Stimulated activated CD4-positive, alpha-beta T cell treated with anti-CD3 and anti-CD28 coated beads, Interleukin-15, amount 100 ng/mL, for 1 hour (primary cell): ENCODE measurements at places on chromosomes 12 and 14.

DNA sequence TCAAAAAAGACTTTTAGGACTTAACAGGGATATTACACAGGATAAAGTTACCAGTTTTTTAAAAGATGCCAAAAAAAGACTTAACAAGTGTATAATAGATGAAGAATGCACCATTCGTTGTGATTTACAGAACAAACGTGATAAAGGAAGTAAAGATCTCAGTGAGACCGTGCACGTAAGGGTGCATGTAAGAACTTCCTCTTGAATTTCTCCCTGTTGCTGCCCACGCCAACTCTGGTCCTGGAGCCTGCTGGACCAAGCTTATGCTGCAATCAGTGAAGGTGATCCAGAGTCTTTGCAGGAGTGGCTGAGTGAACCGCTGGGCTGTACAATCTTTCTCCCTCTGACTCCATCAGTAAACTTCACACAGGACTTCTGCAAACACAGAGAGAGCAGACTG is 593.7 kb downstream of the TMEM121 start:
- no peak for DNase-seq

DNA sequence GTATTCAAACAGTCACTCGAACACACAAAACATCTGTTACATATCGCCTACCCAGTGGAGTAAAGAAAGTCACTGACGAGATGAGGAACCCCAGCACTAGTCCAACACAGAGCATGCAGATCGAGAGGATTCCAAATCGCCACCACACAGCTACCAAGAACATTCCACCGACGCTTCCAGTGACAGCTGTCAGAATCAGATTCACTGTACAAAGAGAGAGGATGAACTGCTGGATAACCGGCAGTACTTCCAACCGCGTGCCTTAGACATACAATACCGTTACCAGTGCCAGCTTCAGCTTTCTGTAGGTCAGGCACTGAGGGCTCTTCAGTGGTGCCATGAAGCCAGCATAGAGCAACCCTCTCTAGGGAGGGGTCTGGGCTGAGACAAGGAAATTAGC is 34.5 kb downstream of the TM7SF3 start:
- no peak for DNase-seq

- DNase-seq: no peak
Measured at GRCh38 chr14:98868866-98869265, 403.1 kb downstream of the BCL11B start.

DNA sequence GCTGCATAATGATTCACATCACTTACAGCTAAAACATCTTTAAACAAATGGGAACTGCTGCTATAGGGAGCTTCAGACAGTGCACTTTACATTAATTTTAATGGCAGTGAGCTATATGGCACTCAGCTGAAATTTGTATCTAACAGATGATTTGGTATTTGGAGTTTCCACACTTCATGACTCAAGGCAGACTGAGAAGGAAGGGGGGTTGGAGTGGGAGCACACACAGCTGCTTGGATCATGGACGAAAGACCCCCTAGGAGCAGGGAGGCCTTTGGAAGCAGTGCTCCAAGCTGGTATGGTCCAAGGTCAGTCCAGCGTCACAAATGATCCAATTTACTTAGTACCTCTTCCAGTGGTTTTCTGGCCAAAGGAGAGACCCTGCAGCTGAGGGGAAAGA is 389.7 kb downstream of the FUT8 start:
- no peak for DNase-seq

- no peak for DNase-seq
Measured at GRCh38 chr12:57810450-57810849, 8.1 kb downstream of the AVIL start.

DNA sequence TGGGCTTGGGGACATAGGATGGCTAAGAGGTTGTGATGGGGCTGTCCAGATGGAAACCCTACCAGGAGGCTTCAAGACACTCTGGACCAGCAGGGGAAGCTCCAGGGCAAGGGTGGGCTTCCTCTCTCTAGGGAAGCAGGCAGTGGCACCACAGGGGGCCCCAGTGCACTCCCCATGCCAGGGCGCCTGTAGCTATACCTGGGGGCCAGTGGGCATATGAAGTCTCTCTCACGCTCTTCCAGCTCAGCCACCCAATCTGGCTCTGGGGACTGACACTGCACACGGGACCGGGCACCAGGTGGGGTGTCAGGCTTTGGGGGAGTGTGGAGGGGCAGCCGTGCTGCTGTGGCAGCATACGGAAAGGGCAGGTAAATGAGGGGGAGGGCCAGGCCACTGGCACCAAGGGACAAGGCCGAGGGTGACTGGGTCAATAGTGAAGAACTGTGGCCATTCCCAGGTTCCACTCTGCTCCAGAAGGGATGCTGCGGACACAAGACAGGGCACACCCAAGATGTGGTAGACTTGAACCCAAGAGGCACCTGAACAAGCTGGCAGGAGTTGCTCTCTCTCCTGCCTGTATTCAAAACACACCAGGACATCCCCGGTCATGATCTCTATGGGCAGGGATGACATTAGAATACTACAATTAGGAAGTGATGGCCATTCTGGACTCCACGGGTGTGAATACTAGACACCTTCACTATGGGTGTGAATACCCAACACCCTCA is 27.5 kb downstream of the RFLNA start:
- DNase-seq: no peak

GRCh38 chr12:51293696-51294095 is 23.5 kb upstream of the SMAGP start:
- DNase-seq: no peak

DNA sequence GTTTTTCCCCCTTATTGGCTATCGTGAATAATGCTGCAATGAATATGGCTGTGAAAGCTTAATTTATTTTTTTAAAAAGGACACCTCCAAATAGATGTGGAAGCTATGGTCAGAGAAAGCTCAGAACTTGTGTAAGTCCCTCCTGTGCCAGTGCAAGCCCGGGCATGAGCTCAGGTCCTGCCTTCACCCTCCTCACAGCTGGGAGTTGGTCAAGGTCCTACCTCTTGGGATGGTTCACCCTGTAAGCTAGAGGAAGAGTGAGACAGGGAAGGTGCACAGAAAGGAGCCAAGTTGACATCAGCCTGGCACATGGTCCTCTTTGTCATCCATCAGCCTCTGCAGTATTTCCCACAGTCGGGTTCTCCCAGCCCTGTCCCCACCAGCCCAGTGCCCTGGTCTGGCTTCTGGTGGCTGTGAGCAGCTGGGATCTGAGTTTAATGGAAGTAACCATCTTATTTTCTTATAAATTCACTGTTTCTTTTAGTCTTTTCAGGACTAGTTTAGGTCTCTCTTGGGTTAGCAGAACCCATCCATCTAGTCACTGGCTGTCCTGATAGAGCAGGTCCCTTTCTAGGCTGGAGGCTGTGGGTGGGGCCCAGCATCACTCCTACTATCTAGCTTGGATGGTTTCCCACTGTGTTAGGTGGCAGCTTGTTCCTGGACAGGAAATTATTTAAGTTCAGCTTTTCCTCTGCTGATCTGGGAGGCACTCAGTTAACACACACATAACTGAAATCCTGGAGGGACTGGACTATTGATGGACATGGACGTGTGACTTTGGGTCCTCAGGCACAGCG is 11.8 kb upstream of the PLEKHG3 start:
- no peak for DNase-seq

DNA sequence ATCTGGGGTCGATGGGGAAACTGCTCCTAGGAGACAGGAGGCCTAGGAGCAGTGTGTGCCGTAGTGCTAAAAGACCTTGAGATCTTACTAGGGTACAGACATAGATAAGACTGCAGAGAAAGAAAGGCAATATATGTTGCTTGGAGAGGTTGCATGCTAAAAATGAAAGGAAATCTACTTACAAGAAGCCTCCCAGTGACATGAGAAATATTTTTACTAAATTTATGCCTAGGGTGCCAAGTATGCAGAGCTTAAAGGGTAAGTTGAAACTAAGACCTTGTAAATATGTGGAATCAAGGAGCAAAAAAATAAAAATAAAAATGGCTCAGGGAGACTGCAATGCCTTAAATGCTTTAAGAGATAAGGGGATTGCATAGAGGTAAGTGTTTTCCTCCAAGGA is 74.8 kb downstream of the PDE6H start:
- DNase-seq: no peak

DNA sequence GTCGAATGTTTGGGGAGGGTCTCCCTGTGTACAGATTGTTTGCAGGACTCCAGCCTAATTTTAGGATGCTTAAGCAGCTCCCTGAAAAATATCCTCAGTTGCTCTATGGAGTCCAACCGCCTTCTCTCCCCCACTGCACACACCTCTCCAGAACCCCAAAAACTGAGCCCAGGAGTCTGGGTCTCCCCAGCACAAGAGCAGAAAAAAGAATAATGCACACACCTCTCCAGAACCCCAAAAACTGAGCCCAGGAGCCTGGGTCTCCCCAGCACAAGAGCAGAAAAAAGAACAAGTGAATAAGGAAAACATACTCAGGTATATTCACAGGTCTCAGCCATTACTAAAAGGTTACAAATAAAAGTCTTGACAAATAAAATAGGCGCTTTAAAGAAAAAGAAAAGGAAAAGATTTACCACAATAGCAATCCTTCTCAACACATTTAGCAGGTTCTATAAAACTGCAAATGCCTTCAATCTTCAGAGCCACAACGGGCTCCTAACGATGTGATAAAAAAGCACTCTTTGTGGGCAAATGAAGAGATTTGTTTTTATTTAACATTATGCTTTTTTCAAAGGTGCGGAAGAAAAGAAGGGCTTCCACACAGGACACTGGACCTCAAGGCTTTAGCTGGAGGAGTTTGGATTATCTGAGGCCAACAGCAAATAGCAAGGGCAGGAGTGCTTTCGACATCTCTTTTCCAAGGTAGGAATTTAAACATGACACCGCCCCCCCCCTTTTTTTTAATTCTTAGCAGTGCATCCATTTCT is 8.2 kb downstream of the BCL11B start:
- no peak for DNase-seq

- no peak for DNase-seq
Measured at GRCh38 chr12:3600039-3600720, 109.2 kb downstream of the PRMT8 start.

DNA sequence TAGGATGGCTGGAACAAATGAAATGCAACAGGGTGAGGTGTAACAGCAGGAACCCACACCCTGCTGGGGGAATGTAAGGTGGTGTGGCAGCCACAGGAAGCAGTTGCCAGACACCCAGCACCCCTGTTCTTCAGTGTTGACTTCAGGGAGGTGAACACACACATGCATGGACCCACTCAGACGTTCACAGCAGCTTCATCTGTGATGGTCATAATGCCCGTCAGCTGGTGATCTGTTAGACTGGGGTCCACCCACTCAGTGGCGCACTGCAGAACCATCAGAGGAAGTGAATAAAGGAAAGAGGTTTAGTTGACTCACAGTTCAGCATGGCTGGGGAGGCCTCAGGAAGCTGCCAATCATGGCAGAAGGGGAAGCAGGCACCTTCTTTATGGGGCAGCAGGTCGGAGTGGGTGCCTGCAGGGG is 22.7 kb upstream of the TEX22 start:
- DNase-seq: no peak

DNA sequence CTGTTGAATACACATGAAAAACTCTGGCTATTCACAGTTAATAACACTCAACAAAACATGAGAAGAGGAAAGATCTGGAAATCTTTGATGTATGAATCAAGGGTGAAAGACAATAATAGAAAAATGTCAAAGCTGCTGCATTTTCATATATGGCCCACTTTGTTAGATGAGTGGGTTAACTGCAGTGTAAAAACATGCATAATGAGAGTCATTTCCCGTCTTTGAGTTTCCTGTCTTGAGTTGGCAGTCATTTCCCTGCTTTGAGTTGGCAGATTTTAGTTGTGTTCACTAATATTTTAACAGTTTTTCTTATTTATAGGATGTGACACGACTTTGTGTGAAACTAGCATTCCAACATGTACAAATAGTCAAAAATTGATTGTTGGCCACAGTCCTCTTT is 87.9 kb upstream of the PTPRQ start:
- DNase-seq: no peak

GRCh38 chr14:69754487-69754886 is 12.5 kb upstream of the SRSF5 start:
- DNase-seq: no peak
